Mesothelial cell of epicardium (in vitro differentiated cells): ENCODE measurements at places on chromosomes 5 and 9. TPM values are rescaled to one million over a fixed set of nuclear protein-coding genes. Genes with fewer than 3 reads are reported as not detected.

Gene EPB41L4A
- 38.6 to 42.3 TPM (median 39.3 TPM) in 3 replicates for total RNA-seq

GRCh38 chr5:27034565-27034964, 3.8 kb downstream of the CDH9 start:
- no peak for DNase-seq

Gene SLC25A51
- 22.1 to 26.0 TPM (median 22.6 TPM) in 3 replicates for total RNA-seq

DNA sequence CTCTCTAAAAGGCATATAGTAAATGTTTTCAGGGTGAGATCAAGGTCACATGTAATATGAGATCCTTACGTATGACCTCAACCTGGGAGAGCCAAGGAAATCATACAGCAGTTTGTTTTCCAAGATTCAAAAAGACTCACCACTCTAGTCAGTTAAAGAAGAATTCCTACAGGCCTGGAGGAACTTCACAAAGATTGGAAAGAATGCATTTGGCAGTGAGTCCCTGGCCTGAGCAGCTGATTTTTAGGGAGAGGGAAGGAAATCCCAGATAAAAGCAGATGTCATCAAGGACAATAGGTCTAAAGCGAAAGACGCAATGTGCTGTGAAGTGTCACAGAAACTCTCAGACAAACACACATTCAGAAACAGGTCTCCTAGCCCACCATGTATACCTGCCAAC, 424.0 kb upstream of the ZNF462 start:
- DNase-seq = no peak

GRCh38 chr9:5095795-5096194, 89.6 kb downstream of the INSL6 start:
- no peak for DNase-seq

DNA sequence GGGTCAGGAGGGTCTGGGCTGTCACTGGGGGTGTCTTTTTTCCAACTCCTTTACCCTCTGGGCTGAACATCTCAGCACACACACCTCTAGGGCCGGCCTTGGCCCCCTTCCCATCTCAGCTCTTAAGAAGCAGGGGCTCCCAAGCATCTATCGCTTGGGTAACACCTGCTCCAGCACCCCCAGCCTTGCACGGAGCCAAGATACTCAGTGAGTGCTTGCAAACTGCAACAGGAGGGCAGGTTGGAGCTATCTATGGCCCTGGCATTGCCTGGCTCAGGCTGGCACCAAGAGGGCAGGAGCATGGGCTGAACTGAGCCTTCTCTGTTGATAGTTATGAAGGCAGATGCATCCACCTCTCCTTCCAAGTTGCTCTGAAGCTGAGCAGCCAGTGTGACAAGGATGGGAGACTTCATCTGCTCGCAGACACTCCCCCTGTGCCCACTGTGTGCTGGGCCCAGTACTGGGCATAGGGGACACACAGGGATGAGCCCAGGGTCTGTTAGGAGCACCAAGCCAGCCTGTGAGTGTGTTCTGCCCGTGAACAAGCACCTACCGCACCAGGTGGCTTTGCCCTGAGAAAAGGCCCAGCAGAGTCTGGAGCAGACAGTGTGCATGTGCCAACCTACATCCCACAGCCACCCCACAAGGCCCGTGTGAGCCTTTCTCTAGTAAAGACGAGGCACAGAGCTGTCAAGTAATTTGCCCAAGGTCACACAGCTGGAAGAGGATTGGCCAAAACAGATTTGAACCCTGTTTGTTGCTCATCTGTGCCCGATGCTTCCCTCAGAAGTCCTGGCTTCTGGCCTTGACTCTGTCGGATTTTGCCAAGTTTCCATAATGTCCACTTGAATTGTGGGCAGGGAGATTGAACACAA, 58.2 kb downstream of the PHF2 start:
- peak; percentile 19 for DNase-seq

DNA sequence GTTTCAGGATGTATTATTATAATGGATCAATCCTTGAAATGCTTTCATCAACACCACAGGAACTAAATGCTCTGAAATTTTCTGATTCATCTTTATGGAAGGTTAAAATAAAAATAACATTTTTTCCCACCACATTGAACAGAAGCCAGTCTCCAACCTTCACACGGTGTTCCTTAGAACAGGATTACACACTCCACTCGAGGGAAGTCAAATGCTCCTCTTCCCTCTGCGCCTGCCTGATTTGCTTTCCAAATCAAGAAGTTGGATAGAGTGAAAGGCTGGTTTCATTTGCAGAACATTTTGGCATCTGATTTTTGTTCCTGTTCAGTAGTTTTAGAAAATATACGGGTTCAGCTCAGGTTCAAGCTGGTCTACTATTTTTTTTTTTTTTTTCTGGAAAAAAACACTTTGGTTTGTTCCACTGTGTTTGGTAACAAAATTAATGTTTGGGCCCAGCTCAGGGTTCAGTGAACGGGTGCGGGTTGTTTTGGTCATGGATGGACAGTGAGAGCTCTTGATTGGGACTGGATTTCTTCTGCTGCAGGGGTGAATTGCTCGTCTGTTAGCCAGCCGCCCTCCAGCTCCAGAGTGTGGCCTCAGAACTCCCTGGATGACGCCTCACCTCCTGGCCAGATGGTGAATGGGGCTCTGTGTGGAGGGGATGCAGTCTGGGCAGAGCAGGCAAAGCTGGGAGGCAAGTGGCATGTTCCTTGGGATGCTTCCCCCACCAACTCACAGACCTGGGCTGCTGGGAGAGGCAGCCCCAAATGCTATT, 82.4 kb upstream of the STC2 start:
- DNase-seq = no peak
